ENCODE measurements at places on chromosomes 3 and 15.
A peak's percentile ranks its signal among the peaks of the same experiment; 100 is the strongest.

GRCh38 chr3:107739227-107739626, 216.5 kb downstream of the BBX start:
- no peak for DNase-seq

- DNase-seq: no peak
Measured at GRCh38 chr3:186121968-186122367, 13.1 kb upstream of the ETV5 start.

GRCh38 chr3:124138148-124138547, 146.2 kb upstream of the ROPN1 start:
- no peak for DNase-seq

DNA sequence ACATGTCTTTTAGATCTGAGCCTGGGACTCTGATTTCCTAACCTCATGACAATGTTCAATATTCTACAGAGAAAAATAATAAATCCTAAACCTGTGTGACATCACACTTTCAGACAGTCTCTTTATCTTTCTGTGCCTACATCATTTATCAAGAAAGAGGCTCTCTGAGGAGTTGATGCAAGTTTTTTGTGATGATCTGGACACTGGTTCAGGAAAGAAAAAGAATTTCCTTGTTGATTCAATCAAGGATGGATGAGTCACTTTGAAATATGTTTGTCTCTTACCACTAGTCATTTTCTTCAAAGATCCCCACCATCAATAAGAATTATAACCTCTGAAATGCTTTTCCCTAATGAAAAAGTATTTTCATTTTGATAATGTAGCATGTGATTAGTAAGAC, 404.6 kb downstream of the WDR72 start:
- no peak for DNase-seq

DNA sequence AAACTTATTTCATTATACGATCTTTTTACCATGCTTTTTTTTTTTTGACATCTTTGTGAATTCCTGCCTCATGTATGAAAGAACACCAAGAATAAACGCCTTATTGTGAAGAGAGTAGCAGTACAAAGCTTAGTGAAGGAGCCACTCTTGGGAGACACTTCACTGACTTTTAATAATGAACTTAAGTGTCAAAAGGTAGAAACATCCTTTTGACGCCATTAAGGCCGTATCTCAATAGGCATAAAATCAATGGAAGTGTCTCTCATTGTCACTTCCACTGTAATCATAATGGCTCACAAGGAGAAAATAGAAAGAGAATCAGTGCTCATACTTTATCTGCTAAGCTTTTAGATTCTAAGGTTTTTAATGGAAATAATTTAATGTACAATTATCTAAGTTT, 657.8 kb downstream of the DIPK2A start:
- DNase-seq: no peak

GRCh38 chr15:98965597-98965996, 42.0 kb downstream of the PGPEP1L start:
- DNase-seq: no peak

- DNase-seq: no peak
Measured at GRCh38 chr15:70164910-70165715, 67.4 kb upstream of the TLE3 start.

- no peak for DNase-seq
Measured at GRCh38 chr3:82791241-82791640, 1029.8 kb upstream of the GBE1 start.

DNA sequence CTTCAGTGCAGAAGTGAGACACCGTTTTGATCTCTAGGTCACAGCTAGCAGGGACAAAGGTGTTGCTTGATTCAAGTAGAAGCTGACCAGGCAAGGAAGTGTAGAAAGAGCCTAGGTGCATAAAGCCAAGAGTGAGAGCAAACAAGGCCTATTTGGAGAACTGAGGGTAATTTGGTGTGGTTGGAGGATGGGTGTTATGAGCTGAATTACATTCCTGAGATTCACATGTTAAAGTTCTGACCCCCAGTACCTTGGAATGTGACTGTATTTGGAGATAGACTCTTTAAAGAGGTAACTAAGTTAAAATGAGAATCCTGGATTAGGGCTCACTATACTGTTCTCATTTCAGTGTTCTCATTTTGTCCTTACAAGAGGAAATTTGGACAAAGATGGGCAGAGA, 191.3 kb downstream of the ZMAT3 start:
- no peak for DNase-seq

GRCh38 chr15:76996526-76997401, 1.8 kb downstream of the PSTPIP1 start:
- no peak for DNase-seq

- DNase-seq: no peak
Measured at GRCh38 chr3:170848292-170848917, 21.6 kb downstream of the RPL22L1 start.

DNA sequence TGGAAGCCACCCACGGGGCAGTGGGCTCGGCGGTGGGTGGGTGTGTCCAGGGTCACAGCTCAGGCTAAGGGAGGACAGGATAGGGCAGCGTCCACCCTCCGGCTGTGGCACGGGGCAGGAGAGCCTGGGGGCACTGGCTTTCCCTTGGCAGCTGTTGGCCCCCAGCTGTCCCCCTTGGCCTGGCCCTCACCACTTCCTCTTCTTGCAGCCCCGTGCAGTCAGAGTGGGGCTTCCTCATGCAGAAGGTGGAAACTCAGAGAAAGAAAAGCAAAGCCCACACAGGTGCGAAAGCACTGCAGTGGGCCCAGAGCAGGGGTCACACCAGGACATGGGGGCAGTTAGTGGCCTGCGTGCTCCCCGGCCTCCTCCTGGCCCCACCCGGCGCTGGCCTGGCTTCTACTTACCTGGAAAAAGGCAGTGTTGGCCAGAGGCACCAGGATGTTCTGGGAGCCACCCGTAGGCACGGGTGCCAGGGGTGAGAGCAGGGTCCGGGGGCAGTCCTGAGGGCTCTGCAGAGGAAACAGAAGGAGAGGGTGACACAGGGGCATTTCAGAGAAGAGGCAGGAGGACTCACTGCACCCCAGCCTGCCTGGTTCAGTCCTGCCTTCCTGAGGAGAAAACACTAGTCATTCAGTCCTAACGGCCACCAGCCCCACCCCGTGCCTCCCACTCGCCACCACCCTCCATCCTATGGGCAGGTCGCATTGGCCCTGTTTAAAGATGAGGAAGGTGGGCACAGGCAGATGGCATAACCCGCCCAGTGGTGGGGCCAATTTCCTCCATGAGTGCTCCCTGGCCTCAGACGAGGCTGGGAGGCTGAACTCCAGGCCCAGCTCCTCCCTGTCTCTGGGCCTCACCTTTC, 28.3 kb downstream of the PLXND1 start:
- DNase-seq: no peak

DNA sequence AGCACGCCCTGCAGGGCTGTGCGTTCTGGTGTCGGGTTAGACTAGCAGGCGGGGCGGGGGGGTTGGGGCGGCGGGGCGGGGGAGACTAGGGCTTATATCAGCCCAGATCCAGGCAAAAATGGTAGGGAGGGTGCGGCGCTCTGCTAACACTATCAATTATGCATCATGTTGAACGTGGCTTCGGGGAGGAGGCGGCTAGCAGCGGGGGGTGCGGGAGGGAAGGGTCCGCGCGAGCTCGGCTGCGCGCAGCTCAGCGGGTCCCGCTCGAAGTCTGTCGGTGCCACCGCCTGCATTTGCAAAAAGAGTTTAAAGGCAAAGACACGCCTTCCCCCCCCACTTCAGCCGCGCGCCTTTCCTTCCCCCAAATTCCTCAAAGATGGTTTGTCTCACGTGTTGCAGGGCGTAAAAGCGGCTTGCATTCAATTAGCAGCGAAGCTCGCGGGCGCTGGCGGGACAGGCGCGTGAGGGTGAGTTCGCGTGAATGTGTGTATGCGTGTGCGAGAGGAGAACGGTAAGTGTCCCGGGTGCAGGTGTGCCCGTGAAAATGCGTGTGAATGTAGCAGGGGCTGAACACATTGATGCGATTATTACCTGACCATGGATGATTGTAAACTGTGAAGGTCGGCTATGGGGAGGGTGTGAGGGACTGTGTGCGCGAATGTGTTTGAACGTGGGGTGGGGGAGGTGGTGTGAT, at the start of gene ISLR2:
Gene ISLR2 (plus strand): TSS at position 432 of the 694 bp plus-strand sequence. CDS start 2,169 bp downstream, outside the sequence.
- DNase-seq: no peak

- peak; percentile 42 for DNase-seq
Measured at GRCh38 chr15:57251308-57251707, 125.0 kb upstream of the CGNL1 start.

DNA sequence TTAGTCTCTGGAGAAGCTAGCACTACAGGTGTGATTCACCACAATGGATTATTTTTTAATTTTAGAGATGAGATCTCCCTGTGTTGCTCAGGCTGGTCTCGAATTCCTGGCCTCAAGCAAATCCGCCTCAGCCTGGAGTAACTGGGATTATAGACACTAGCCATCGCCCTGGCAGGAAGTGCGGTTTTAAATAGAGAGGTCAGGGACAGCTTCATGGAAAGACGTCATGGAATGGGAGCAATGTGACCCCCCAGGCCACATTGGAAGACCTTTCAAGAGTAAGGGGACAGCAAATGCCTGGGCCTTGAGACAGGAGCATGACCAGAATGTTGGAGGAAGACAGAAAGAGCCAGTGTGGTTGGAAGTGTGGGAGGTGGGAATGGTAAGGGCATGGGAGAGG, 2.2 kb upstream of the ISG20 start:
- no peak for DNase-seq

DNA sequence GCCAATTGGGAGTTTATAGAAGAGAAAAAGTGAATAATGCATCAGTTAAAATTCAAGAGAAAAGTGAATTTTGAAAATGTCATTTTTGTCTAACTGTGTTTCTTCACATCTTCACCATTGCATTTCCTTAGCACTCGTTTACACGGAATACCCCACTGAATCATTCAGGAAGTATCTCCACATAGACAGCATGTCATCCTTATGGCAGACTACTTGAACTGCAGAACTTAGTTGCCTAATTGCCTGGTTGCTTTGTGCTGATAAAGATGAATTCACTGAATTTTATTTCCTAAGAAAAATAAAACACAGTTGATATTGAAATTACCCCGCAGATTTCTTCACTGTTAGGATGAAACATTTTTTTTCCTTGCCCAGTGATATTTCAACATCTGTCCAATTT, 627.1 kb downstream of the ROBO1 start:
- no peak for DNase-seq

DNA sequence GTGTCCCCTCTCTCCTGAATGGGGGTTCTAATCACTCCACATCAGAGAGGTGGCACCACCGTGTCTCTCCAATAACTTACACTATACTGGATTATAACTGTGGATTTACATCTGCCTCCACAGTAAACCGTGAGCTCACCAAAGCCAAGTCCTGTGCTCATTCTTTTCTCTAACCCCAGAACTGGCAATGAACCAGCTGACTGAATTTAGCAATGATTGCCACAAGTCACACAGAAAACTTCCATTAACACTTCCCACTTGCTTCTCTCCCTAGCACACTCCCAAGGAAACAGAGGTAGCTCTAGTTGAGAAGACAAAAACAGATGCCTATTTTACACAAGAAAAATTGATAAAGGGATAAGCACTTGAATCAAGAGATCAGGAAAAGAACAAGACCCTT, 361.3 kb downstream of the ULK4 start:
- DNase-seq: no peak

DNA sequence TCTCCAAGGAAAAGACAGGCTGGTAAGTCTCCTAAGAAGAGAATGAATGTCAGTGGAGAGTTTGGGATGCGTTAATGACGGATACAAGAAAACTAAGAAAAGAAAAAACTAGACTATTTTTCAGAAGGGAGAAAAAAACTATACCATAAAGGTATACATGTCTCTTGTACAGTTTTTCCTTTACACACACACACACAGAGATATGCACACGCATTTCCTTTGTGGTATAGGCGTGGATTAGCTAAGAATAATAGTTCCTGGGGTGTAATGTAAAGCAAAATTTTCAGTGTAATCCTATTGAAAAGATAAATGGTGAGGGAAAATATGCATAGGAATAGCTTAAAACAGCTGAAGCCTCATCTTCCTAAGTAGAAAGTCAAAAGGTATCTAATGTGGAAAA, 36.3 kb downstream of the GABPB1 start:
- DNase-seq: no peak

- DNase-seq: no peak
Measured at GRCh38 chr3:37554364-37554763, 307.3 kb upstream of the CTDSPL start.

DNA sequence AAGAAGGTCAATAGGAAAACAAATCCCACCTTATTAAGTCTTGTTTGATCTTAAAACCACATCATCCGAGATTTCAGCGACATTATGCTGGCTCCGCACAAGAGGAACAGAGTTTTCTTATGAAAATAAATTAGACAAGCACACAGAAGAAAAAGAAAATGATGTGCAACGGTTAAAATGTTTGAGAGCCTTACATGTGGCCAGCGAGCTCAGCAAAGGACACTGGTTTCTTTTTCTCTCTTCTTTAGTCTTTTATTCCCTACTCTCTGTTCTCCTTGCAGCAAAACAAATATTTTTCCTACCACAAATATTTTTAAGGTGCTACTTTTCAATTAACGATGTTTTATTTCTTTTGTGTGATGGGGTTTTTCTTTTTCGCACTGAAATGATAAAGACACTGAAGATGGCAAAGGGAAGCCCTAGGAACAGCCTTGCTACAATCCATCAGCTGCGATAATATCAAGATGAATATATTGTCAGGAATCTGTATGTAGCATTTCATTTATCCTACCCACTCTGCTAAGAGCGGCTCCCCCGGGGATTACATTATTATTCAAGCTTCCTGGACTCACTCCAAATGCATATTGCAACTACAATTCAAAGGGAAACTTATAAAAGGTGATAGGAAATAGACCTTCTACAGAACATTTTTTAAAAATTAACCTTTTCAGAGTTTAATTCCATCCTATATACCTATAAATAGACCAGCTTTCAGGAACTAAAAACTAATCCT, 72.9 kb downstream of the ANXA2 start:
- no peak for DNase-seq

DNA sequence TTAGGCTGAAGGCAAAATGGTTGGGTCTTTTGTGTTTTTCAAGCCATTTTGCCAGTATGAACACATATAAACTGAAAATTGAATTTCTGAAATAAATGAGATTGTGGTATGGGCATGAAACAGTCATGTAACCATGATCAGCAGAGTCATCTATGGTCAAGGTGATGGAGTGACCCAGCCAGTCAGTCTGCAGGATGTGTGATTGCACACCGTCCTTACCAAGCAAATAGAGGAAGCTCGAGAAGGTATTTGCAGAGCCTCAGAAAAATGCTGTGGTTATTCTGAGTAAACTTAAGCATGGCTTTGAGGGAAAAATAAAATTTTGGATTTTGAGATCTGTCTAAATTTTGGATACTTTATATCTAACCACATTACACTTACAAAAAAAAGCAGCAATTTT, 95.9 kb upstream of the RNF7 start:
- DNase-seq: no peak

GRCh38 chr3:133294253-133294652, 105.6 kb upstream of the BFSP2 start:
- DNase-seq: no peak

GRCh38 chr3:98519351-98519750, 3.4 kb downstream of the CLDND1 start:
- DNase-seq: no peak
